ENCODE measurements at places on chromosomes 4 and X. TPM values are rescaled to one million over a fixed set of nuclear protein-coding genes. Genes with fewer than 3 reads are reported as not detected.

- no peak for DNase-seq
These were observed 1.9 kb upstream of the PIM2 start for GRCh38 chrX:48920718-48921104.

GRCh38 chrX:3244203-3244743 is 102.2 kb downstream of the MXRA5 start:
- no peak for DNase-seq

DNA sequence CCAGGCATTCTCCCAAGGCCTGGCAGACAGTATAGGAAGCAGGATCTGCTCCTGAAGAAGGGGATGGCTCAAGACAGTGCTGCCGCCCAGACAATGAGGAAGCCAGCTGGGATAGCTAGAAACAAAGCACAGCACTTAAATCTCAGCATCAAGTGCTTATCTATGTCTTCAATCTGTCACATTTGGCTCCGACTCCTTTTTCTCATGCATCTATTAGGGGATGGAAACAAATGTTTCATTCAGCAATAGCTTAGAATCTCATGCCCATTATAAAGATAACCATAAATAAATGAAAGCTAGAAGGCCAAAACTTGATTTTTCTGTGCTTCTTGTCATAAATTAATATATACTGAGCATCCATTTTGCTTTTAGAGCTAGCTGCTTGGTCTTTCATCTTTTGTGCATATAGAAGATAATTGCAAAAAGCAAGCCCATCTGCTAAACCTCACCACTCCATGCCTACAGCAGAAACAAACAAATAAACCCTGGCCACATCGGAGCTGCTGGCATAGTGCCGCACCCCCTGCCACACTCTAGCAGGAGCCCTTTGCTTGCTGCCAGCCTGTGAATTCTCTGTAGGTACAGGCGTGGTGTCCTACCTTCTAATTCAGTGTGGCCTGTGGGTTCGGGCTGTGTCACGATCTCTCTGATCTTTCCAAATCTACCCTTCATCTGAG is 75.9 kb downstream of the AASDH start:
- DNase-seq, result no peak

GRCh38 chr4:145719752-145720624 is 40.0 kb downstream of the C4orf51 start:
- no peak for DNase-seq

- no peak for DNase-seq
These were observed 102.4 kb upstream of the MAML3 start for GRCh38 chr4:140256335-140256734.

- DNase-seq, result no peak
These were observed 9.0 kb upstream of the CHIC2 start for GRCh38 chr4:54073271-54073880.

- DNase-seq, result no peak
These were observed 220.2 kb upstream of the LCORL start for GRCh38 chr4:18241727-18242126.

DNA sequence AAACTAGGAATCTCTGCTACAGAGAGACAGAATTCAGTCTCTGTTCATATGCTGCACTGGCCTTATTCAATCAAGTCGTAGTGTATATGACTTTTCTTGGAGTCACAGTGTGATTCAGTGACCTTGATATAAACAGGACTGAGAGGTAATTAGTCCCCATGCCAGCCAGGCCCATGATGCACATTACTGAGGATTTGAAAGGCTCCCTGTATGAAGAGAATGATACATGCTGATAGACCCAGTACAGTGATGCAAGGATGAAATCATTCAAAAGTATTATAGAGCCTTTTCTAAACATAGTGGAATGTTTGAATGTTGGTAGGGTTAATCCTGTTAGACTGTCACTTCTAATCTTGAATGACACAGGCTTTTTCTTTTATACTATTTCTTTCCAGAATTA is 34.1 kb downstream of the ANXA3 start:
- DNase-seq, result no peak

DNA sequence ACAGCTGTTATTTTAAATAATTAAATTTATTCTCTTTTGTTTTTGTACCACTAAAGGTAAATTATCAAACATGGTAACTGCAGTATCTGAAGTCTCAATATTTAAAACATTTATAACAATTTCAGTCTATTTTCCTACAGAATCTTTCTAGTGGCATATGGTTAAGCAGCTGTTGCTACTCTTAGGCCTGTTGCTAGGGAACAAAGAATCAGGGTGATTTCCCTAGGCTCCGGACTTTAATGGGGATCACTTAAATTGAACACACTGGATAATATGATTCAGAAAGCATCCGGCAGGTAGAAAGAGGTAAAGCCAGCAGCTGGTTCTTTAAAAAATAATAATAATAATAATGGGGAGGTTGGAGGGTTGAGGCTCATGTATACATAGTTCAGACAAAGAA is 17.6 kb downstream of the FBXO8 start:
- no peak for DNase-seq

DNA sequence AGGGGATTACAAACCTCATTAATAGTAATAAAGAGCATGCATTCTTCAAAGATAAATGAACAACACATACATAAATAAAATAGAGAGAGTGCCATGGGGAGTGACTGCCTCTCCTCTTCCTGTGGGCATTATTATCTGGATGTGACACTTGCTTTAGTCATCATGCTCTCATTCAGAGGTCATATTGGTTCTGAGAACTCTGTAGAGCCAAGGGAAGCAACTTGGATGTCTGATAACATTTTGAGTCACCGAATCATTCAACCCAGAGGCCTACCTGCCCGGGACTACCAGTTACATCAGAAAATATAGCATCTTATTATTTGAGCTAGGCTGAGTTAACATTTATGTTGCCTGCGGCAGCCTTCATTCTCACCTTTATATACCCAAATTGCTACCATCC is 489.5 kb downstream of the STIM2 start:
- DNase-seq, result no peak

DNA sequence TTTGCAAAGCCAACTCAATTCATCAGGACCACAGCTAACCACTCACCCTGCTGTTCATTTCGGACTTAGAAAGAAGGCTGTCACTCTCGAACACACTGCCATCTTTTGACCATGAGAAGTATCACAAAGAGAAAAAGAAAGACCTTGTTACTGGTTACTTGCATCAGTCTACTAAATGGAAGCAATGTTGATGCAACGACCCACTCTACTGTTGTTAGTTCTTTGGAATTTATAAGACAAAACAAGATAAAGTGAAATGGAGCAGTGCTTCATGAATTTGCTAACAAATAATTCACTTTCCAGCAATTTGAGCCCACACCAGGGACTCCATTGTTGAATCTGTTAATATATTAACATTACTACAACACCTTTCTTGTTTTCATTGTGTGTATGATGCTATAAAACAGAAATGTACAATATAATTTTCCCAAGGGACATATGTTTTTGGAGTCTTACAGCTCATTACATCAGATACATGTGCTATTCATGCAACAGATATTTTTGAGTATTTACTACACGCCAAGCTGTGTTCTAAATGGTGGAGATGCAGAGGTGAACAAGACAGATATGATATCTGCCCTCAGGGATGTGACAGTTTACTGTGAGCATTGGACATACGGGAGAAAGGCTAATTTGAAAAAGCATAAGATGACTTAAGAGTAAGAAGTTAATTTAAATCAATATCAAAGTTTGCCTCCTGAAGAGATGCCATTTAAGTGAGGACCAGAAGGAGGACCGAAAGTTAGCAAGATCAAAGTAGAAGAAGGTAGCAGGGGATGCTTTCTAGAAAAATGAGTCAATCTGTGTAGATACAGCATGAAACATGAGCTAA is 87.2 kb downstream of the AREG start:
- DNase-seq, result no peak

DNA sequence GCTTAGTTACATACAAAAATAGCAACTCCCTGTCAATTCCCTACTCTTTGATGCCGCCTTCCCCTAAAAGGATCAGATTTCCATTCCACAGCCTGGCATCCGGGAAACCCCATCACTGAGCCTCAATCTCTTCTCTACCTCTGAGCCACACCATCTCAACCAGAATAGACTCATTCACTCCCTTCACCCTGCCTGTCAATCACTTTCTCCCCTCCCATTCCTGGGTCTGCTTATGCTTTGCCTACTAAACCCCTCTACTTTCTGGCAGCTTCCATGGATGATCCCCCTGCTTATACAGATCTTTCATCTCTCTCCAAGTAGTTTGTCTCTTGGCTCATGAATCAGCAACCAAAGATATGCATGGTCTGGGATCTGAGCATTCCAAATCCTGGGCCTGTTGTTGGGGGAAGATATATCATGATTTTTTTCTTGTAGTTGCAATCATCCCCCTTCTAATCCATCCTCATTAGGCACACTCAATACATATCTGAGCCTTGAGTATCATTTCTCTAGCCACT is 2.6 kb downstream of the AMER1 start:
- DNase-seq, result no peak

DNA sequence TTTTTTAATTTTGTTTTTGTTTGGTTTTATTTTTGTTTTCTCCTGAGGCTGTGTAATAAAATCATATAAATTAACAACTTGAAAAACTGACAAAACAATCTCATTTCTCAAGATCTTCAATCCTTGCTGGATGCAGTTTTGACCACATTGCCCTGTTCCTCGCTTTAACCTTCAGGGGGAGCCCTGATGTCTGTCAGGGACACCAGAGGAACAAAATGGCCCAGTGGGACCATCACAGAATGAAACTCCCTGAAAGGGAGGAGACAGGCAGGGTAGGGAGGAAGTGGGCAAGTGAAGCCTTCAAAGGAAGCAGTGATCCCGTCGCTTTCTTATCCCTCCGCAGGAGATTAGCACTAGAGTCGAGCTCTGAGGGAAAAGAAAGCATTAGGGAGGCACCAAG is 274.9 kb upstream of the LDB2 start:
- DNase-seq, result no peak

DNA sequence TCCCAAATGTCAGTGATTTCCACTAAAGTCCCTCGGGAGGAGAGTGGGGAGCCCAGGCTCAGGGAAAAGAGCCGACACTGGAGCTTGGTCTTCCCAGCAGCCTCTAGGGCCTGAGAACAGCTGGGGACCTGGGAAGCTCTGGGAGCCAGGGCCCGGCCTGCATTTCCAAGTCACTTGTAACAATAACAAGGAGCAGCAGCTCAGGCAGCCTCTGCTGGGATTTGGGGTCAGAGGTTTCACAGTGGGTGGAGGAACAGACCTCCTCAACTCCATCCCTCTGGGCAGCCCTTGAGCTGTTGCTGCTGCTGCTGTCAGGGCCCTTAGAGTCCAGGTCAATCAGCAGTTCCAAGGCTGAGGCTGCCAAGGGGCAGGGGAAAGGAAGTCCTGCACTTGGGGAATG is 11.1 kb downstream of the STARD8 start:
- peak; percentile 68 for DNase-seq

GRCh38 chr4:133483600-133484246 is 334.6 kb downstream of the PCDH10 start:
- no peak for DNase-seq

GRCh38 chrX:66021765-66022631 is 17.9 kb downstream of the VSIG4 start:
- DNase-seq, result no peak

DNA sequence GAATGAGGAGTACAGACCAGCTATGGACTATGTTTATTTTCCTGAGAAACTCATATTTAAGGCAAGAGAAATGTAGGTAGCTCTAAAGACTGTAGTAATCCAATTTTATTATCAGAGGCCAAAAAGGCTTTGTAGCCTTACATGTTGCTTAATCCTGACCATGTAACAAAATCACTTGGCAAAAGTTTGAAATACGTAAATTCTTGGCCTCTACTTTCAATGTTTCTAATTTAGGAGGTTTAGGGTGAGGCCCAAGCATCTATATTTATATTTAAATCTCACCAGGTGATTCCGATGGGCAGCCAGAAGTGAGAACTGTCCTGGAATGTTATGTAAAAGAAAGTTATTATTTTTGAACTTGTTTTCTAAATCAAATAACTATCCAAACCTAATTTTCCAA is 289.7 kb downstream of the IL1RAPL1 start:
- DNase-seq, result no peak

GRCh38 chr4:69907151-69907550 is 23.7 kb upstream of the CSN1S1 start:
- no peak for DNase-seq

GRCh38 chr4:1766106-1767060 is 26.7 kb upstream of the FGFR3 start:
- no peak for DNase-seq

- no peak for DNase-seq
These were observed 130.3 kb downstream of the DIPK2B start for GRCh38 chrX:45070116-45071007.

DNA sequence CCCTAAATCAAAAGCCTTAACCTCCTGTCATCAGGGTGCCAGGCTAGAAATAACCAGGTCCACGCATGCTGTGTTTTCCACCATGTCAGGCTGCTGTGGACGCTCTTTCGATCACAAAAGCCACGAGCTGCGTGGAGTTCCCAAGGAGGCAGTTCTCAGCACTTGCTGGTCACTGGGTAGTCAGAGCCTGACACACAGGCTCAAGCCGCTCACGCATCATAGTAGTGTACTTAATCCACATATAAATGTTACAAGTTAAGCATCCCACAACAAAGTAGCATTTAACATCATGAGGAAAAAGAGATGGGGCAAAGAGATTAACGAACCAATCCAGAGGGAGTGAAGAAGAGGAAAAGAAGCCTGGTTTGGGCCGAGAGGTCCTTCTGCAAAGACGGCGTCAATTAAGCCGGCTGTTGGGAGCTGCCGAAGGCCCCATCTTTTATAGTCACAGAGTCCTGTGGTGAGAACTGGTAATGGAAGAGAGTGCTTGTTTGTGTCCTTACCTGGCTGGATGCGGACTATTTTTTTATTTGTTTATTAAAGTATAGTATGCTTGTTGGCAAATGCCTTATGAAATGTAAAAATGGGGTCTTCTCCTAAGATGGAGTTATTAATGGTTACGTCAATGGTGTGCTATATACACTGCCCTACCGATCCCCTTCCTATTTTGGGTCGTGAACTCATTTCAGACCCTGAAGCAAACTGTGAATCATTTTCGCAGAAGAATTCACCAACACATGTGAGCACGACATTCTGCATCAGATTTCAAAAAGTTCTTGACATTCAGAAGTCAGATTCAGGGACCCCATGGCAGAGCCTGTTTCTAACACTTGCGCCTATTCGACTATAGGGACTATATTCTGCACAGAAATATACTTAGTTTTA is 675 bp downstream of the PRIMPOL start:
- peak; percentile 46 for DNase-seq

Gene ATP7A
- total RNA-seq, result 4.5 TPM

Gene DNAAF6
- total RNA-seq, result not detected

Gene SMIM10
- 4.6 TPM for total RNA-seq

Gene PAGE2
- not detected for total RNA-seq

Data from Right ventricle myocardium superior (tissue), 1 donor.